Stimulated activated CD8-positive, alpha-beta memory T cell treated with anti-CD3 and anti-CD28 coated beads, Interleukin-4, amount 100 ng/mL, for 1 hour (primary cell): ENCODE measurements at places on chromosomes 1 and 21.

GRCh38 chr1:71676979-71677925 lies 596.4 kb upstream of the ZRANB2 start:
- DNase-seq: no peak

DNA sequence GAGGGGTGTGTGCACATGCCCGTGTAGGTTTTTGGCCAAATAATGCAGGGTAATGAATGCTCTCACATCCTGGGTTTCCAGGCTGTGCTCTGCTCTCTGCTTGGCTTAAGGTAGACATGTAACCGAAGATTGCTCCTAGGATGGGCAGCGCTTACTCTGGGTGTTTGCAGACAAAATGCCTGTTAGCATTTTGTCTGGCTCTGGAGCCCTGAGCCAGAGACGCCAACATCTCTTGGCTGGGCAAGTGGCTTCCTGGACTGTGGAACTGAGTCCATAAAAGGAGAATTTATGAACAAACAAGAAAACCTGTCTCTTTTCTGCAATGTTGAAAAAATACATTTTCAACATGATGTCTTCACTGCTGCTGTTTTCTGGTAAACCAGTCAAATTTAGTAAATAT lies 96.0 kb upstream of the TSPAN2 start:
- no peak for DNase-seq

- DNase-seq: no peak
These were observed 9.5 kb downstream of the ITLN2 start for GRCh38 chr1:160945079-160945478.

- no peak for DNase-seq
These were observed 111.9 kb upstream of the MAGI3 start for GRCh38 chr1:113278371-113278770.

DNA sequence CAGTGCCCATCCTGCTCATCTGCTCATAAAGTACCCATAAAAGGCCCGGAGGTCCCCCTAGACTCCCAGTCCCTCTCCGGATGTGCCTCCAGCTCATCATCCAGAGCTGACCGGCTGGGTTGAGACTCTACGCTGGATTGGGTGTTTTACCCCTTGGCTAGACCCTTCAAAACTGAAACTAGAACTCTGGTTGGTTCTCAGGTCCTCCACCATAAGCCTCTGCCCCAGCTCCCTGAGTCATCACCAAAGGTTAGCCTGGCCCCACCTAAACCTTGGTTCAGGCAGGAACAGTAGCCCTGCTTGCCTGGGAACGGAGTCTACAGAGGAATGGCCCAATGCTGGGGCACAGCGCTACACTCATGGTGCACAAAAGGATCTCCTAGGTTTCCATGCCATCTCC lies 75.1 kb downstream of the TLR5 start:
- no peak for DNase-seq
